ENCODE measurements at places on chromosomes 4 and X.

DNA sequence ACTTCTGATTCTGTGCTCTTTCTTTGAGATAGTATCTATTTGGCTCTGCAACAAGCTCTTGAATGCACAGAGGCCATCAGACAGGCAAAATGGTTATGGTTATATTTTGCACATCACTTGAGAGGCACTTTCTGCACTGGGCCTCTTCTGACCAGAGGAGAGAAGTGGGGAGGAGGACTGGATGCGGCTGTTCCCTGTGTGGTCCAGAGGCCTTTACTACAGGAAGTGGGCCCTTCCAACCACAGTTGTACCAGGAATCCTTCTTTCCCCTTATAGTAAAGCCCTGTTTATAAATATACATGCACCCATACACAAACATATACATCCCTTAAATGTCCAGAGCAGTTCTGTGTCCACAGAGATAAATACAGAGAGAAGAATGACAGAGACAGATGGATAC lies 182.7 kb upstream of the HHIP start:
- no peak for DNase-seq

DNA sequence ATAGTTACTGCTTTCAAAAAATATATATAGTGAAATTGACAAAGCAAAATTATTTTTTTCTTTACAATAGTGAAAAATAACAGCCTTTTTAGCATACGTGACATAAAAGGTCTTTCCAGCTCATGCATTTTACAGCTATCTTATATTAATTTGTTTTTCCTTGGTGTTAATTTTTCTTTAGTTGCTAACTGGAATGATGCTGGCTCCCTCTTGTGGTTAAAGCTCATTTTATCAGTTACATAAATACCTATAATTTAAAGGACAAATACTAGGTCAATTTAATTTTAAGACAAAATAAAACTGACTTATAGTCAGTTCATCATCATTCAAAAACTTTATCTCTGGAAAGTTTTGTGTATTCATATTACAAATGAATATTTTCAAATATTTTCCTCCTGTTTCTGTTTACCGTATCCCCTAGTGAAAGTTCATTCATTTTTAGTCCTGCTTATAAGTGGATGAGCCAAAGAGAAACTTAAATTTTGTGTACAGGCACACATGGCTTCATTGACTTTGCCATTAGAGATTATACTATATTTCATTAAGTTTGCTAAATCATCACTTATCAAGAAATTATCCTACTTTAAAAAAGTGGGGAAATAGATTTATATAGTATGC lies 9.9 kb upstream of the ANAPC4 start:
- DNase-seq: peak; percentile 63

DNA sequence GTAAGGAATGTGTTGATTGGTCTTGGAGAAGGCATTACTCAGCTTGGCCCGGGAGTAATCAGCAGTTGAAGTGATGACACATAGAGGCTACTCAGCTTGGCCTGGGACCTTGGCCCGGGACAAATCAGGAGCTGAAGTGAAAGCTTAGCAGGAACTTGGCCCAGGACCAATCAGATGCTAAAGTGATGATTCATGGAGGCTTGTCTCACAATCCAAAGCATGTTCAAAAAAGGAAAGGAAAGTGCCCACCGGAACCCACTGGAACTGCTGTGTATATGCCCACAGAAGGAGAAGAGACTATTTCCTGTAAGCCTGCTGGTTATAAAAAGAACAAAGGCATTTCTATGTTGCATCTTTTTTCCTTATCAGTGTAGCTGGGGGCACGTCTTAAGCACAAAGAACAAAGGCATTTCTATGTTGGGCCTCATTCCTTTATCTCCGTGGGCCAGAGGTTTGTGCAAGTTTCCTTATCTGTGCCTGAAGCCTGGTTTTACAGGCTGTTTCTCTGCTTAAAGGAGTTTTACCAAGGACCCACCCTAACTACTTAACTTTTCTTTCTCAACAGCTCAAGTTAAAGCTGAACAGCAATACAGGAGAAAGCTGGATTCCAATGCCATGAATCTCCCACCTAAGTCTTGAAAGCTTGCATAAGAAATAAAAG lies 1176.7 kb downstream of the NLGN4X start:
- DNase-seq: no peak

DNA sequence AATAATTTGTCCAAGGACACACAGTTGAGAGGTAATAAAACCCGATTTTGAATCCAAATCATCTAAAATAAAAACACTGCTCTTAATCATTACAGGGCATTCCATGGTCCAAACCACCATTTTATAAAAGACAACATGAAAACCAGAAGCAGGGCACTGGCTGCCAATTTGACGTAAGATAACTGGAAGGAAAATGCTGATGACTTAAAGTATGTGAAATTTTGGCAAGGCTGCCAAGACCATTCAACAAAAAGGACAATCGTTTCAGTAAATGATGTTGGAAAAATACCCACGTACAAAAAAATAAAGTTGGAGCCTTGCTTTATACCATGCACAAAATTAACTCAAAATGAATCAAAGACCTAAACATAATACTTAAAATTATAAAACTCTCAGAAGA lies 344.4 kb downstream of the RAPGEF2 start:
- DNase-seq: no peak

GRCh38 chr4:84492737-84493091 lies 6.4 kb downstream of the NKX6-1 start:
- DNase-seq: no peak

- DNase-seq: no peak
These were observed 269.3 kb upstream of the AGTR2 start for GRCh38 chrX:115901241-115901640.

GRCh38 chr4:152310257-152310656 lies 225.6 kb downstream of the FBXW7 start:
- DNase-seq: no peak

DNA sequence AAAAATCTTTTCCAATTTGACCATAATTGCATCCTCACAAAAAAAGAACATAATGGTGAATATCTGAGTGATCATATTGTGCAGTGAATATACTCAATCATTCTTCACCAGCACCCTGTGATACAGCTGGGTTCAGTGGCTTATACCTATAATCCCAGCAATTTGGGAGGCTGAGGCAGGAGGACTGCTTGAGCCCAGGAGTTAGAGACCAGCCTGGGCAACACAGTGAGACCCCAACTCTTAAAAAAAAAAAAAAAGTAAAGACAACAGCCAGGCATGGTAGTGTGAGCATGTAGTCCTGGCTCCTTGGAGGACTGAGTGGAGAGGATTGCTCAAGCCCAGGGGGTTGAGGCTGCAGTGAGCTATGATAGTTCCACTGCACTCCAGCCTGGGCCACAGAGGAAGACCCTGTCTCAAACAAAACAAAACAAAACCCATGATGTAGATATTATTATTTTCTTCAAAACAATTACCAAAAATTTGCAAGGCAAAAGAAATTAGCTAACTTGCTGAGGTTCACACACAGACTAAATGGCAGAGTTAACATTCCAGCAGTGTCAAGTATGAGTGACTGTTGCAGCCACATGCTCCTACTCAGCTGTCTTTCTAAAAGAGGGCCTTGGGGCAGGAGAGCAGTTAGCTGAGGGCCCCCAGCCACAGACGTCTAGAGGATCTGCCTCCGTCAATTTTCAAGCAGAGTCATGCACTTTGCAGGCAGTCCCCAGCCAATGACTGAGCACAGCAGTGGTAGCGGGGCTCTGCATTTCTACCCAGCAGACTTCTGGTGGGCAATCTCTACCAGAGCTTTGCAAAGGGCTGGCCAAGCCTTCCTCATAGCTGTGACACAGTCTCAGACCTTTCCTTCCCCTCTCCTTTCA lies 33.4 kb downstream of the ADGRA3 start:
- DNase-seq: no peak

DNA sequence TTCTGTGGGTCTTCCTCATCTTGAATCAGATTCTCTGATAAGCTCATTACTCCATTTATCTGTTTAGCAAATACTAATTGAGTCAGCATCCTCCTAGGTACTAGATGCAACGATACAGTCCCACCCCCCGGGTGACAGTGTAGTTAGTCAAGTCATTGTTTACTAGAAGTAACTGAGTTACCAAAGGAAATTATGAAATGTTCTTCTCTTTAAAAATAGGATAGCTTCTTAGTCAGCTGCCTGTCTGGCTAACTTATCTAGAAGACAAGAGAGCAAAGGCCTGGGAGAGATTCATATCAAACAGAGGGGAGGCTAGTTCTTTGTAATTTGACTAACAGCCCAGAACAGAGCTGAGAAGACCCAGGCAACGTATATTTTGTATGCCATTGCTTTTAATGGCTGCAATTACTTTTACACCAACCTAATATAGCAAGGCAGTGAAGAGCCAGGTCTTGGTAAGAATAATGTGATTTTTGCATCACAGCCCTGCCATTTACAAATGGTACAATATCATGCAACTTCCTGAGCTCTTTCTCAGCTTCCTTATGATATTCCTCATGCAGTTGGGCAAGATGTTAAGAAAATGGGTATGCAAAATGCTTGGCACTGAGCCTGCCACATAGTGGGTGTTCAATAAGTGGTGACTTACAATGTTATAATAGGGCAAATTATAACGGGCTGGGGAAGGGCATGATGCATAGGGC lies 149.9 kb downstream of the CHIC2 start:
- peak; percentile 61 for DNase-seq

DNA sequence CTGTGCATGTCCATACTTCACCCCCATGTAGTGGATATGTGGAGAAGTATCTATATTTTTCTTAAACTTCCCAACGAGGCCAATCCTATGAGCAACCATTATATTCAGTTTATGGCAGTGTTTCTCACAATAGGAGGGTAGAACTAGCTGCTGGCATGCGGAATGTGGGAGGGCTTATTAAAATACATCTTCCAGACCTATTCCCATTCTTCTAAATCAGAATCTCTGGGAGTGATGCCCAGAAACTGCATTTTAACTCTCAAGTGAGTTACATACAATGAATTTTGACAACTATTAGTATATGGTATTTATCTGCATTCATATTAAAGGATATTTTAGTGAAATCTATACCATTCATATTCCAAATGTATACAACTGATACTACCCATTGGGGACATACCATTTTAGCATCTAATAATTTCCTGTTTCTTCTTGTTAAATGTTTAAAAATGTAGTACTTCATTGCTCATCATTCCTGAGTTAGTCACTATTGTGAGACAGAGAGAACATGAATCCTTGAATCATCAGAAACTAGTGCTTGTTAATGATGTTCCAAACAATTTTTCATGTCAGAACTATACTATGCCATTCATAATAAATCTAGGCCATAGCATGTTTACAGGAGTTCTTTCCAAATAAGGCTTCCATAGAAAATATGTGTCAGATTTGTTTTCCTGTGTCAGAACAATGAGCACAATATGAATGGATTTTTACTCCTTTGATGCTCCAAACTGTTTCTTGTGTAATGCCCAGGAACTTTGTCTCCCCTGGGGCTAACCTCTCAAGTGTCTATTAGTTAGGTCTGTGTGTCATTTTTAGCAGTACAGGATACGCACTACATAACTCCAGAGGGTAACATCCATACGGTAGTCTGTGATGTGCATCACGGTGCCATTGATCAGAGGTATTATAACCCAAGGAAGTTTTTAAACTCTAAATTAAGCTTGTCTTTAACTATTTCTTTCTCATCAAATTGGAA lies 198.8 kb upstream of the BMP3 start:
- no peak for DNase-seq

- no peak for DNase-seq
These were observed 1629.1 kb upstream of the IGFBP7 start for GRCh38 chr4:58739275-58739674.

DNA sequence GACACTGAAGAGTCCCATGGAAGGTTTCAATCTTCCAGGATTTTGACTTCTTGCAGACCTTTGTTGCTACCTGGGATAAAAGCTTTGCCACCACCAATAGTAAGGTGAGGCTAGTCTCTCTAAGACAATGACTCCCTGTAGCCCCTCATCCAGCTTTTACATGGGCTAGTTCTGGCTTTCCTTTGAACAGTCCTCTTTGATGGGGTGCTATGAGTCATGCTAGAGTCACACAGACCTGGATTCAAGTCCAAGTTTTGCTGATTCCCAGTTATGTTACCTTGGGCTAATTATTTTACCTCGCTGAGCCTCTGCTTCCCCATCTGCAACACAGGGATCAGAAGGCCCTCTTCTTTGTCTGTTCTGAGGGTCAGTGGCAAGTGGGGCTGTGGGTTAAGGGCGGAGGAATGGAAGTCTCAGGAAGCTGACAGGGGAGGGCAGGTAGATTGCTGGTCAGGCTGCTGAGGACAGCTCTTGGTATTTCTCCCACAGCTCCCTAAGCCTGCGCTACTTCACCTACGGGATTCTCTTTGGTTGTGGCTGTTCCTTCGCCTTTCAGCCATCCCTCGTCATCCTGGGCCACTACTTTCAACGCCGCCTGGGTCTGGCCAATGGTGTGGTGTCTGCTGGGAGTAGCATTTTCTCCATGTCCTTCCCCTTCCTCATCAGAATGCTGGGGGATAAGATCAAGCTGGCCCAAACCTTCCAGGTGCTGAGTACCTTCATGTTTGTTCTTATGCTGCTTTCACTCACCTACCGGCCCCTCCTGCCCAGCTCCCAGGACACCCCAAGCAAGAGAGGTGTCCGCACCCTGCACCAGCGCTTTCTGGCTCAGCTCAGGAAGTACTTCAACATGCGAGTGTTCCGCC lies 90.3 kb downstream of the RLIM start:
- no peak for DNase-seq

DNA sequence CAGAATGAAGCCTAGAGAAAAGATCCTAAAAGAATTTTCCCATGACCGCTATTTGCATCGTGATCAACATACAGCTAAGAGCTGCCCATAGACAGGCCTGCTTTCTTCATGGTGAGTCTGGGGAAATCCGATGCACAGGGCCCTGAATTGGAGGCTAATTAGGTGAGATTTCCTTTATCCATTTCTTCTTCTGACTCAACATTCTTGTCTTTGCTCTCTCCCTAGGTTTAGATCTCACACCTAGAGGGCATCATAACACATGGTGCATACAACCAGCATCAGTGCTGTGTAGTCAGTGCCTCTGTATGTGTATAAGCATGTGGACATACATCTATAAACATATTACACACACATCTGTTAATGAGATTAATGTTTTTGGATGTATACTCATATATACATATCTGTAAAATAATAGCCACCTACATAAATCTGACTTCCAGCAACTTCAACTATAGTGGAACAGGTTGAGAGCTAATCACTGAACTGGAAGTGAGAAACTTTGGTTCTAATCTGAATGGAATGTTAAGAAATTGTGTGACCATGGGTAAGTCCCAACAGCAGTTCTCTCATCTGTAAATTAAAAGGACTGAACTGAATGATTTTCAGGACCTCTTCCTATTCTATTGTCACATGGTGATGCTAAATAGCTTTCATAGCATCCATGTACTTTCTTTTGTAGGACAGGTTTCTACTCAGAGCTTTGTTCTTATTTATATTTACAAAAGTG lies 17.5 kb downstream of the GATB start:
- DNase-seq: no peak
